Stimulated activated CD8-positive, alpha-beta memory T cell treated with anti-CD3 and anti-CD28 coated beads, Interleukin-15, amount 100 ng/mL, for 1 hour (primary cell): ENCODE measurements at places on chromosomes 11 and 22.

DNA sequence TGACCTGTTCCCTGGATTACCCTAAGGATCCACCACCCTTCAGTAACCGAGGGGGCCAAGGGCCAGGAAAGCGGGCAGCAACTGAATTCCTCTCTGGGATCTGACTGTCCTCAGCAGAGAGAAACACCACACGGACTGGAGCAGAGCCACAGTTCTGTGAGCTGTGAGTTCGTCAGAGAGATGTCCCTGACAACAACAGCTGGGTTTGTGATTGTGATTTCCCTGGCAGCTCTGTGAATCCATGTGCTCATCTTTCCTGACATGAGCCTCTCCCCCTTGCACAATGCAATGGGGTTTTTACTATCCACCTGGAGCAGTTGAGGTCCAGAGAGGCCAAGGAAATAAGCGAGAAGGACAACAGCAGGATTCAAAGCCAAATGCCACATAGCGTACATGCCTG lies 69.4 kb upstream of the AMPD3 start:
- no peak for DNase-seq

DNA sequence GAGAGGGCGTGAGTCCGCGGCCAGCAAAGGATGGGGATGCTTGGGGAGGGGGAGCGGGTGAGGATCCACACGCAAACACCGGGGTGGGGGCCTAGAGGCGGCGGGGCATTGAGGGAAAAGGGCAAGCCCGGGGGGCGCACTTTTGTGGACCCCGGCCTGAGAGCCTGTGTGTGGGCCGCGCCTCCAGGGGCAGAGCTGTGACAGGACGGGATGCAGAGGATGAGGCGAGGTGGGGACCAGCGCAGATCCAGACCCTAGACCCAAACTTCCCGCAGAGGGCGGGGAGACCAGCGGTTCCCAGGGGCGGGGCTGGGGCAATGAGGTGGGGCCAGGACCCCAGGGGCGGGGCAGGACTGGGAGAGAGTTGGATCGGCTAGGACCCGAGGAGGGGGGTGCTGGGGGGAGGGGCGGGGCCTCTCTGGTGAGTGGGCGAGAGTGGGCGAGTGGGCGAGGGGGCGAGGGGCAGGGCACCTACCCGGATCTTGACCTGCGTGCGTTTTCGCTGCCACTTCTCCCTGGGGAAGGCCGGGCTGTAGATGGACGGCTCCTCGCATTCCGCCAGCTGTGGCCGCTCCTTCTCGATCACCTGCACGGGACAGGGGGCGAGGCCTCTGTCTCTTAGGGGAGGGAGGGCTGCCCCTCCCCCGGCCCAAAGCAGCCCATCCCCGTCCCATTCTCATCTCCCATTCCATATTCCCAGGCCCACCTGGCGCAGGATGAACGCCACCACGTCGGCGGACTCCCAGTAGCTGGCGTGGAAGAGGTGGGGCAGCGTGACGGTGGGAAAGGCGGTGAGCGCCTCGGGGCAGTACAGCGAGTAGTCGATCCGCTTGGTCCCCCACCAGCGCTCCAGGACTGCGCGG lies 10.6 kb downstream of the PITPNM1 start:
- no peak for DNase-seq

- DNase-seq, result no peak
Observed at GRCh38 chr11:70049045-70049444, 29.1 kb upstream of the ANO1 start.

DNA sequence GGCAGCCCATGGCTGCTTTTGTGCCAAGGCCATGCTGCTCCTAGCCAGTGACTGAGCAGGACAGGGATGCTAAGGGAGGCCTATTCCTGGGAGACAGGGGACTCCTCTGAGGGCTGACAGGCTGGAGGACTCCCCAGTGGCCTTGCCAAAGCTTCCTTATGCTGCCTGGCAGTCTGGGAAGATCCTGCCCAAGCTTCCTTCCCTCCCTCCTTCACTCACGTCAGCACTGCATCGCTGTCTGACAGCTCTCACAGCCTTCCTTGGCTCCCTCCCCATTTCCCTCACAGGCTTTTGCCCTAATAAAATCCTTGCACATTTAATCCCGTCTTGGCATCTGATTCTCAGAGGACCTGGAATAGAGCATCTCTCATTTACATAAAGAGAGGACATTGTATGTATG lies 26.5 kb downstream of the HTR3A start:
- DNase-seq, result no peak

DNA sequence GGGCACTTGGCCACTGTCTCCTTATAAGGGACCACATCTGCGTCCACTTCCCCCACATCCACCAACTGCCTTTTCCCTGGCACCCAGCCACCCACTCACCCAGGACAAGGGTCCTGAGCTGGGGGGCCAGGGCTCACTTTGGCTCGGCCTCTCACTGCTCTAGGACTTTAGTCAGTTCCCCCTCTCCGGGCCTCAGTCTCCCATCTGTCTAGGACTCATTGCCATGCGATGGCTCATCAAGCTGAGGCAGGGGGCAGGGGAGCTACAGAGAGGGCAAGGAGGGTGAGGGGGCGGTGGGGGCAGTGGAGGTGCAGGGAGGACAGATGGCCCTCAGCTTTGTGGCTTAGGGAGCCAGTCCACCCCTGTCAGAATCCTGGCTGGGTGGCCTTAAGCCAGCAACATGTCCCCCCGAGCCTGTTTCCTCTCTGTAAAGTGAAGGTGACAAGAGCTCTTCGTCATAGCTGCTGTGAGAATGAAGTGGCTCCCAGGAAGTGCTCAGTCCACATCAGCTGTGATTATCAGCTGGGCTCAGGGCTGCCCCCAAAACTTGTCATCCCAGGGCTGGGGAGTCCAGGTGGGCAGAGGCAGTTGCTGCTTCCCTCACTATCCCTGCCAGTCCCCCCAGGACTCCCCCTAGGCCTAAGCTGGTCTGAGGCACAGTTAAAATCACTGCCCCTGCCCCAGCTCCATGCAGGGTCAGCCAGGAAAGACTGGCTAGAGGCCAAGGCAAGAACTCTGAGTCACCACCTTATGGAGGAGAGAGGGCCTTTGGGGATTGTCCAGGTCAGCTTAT lies 14.9 kb downstream of the RAC2 start:
- DNase-seq, result no peak
